Fibroblast of skin of right biceps (primary cell): ENCODE measurements at places on chromosomes 6 and 20.

DNA sequence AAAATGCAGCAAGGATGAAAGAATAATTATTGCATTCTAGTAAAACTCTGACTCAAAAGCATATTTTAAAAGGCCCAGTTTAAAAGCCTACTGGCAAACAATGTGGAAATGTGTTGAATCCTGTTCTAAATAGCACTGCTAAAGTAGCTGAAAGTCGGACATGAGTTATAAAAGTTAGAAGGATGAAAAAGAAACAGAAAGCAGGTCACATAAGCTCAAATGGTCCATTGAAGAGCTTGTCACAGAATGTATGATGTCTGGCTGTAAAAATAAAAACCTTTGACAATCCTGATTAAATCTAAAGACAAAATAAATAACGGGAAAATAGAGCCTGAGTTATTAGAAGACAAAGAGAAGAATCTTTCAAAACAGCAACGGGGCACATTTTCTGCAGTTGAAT, 218.6 kb upstream of the UFL1 start:
- no peak for DNase-seq

GRCh38 chr6:1062786-1063545, 248.9 kb upstream of the FOXQ1 start:
- peak; percentile 28 for DNase-seq

GRCh38 chr6:147588469-147588868, 80.0 kb downstream of the SAMD5 start:
- no peak for DNase-seq

- no peak for DNase-seq
Observed at GRCh38 chr6:21612067-21612745, 18.7 kb downstream of the SOX4 start.

DNA sequence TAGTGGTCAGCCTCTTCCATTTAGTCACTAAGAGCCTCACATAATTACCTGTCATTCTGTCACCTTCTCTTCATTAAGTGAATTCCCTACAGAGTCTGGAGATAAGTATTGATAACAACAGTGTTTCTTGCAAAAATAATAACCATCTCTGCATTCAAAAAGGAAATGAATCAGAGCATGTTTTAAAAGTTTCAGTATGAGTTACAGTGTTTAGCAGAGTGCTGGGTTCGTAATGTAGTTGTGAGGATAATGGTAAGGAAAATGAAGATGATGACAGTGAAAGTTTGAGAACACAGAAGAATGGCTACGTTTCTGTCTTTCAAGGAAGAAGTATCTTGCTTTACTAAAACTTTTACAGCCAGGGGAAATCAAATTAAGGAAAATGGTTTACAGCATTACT, 31.3 kb downstream of the GPRC6A start:
- DNase-seq = no peak

DNA sequence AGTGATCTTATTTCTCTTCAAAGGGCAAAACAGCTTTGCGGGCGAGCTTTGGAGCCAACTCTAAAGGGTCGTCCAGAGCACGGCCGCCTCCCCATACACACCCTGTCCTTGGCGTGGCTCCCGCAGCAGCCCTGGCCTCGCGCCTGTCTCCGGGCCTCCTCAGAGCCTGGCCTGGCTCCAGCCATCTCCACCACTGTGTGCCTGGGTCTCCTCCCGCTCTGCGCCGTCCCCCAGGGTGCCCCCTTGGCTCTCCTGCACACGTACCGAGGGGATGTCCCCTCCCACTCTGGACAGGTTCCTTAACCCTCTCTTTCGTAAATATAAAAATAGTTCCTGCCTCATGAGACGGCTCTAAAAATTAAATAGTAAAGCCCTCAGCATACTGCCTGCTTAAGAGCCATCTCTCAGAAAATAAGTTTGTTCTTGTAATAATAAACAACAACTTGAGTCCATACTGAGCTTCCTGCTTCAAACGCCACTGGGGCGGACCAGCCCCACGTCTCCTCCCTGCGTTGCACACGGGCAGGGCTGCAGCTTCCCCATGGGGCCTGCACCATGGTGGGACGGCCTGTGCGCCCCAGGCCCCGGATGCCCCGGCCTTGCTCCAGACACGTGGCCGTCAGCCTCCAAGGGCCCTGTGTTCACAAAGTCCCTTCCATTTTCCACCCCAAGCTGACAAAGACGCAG, 226.2 kb downstream of the TTLL2 start:
- DNase-seq = no peak

- no peak for DNase-seq
Observed at GRCh38 chr6:168206186-168206585, 113.4 kb downstream of the DACT2 start.

DNA sequence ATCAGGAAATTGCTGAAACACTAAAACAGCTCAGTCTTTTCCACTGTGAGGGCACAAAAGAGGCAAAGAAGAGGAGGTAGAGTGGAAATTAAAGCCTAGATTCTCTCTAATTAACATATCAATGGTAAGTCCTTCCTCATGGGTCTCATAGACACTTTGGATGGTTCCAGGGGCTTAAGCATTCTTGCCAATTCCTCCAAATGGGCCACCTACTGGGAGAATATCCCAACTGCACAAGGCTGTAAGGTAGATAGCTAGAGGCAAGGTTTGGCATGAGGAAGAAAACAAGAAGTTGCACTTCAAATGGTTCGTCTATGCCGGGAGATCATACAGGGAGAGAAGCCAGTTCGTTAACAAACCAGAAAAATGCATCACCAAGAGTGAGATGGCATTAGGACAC, 107.6 kb upstream of the KHDRBS2 start:
- DNase-seq = no peak

DNA sequence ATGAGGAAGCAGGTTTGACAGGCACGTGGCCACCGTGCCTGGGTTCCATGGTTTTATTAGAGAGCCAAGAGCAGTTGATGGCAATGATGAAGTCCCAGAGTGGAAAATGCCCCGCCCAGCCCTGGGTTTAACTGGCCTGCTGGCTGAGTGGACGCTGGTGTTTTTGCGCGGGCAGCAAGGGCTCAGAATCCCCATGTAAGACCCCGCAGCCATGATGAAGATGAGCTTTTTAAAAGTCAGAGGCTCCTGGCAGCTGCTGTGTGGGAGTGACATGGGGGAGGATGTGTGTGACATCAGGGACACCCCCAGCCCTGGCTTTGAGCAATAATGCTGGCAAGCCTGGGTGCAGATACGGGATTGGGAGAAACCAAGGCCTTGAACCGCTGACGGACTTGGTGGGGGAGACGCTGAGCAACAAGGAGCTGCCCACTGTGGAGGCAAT, 33.0 kb upstream of the SLCO4A1 start:
- no peak for DNase-seq

DNA sequence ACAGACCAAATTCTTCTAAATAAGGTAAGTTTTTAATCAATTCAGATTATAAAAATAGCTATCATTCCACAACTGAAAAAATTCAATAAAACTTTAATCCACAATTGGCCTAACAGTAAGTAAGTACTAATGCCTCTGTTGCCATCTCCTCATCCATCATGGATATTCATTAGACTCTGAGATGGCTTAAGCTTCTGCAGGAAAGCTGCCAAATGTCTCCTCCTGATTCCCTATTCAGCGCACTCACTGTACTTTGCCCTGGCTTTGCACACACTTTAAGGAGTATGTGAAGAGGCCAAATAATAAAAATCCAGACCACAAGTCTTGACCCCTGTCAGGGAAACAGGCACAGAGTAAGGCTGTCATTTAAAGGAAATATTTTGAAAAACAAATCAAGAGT, 23.6 kb downstream of the PGM3 start:
- DNase-seq = no peak

GRCh38 chr6:38033442-38033982, 214.0 kb downstream of the ZFAND3 start:
- no peak for DNase-seq

- DNase-seq = peak; percentile 92
Observed at GRCh38 chr20:47379433-47380150, 23.1 kb upstream of the ZMYND8 start.

GRCh38 chr6:69917834-69918233, 51.5 kb downstream of the COL19A1 start:
- peak; percentile 89 for DNase-seq
